ENCODE measurements at places on chromosomes 5 and 9.

DNA sequence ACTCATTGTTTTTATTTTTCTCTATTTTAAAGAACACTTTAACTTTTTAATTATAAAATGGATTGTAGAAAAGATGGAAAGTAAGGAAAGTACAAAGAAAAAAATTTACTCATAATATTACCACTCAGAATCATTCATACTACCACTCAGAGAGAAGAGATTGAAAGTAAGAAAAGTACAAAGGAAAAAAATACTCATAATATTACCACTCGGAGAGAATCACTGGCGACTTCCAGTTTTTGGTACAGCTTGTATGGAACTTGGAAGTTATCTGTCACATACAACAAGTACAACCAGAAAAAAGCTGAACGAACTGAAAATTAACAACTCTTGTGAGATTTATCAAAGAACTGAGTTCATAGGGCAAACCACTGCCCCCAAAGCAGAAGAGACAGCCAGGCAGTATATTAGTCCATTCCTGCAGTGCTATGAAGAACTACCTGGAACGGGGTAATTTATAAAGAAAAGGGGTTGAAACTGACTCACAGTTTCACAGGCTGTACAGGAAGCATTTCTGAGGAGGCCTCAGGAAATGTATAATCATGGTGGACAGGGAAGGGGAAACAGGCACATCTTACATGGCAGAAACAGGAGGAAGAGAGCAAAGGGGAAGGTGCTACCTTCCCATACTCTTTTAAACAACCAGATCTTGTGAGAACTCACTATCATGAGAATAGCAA, 183.9 kb downstream of the SMARCA2 start:
- no peak for DNase-seq

GRCh38 chr9:17165764-17166163, 30.9 kb downstream of the CNTLN start:
- DNase-seq = no peak

DNA sequence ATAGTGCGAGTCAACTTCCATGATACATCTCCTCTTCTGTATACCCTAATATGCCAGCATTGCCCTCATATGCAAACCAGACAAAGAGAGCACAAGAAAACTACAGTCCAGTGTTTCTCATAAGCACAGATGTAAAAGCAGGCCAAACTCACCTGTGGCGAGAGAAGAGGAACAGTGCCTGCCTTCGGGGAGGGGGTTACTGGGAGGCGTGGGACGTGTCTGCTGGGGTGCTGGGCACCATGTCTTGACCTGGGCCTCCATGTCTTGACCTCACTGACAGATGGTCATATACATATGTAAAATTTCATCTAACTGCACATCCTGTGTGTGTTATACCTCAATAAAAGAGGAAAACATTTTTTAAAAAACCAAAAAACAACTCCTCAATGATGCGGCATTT, 159.3 kb upstream of the PPP1R26 start:
- DNase-seq = no peak

GRCh38 chr9:83775932-83776331, 41.6 kb downstream of the GKAP1 start:
- DNase-seq = no peak

GRCh38 chr5:27377626-27378025, 339.2 kb upstream of the CDH9 start:
- no peak for DNase-seq

- DNase-seq = no peak
These were observed 66.0 kb downstream of the AMBP start for GRCh38 chr9:114012126-114012525.

DNA sequence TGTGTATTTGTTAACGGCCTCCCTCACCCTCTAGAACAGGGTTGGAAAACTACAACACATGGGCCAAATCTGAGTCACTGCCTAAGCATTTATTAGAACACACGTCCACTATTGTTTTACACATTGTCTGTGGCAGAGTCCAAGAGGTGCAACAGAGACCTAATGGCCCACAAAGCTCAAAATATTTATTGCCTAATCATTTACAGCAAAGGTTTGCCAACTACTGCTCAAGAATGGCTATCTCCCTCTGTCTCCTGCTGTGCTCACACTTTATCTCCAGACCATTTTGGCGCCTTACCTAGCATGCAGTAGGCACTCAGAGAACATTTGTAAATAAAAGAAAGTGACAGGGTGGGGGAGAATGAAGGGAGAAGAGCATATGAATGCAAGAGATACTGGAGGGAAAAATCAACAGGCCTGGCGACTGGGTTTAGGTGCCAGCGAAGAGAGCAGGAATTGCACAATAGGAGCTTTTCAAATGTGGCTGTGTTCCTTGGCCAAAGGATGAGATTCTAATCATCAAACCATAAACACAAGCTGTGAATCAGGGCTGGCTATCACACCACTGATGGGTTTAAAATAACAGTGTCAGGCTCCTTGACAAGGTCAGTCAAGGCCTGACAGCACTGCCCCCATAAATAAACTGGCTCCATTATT, 80.3 kb downstream of the EPB41L4A start:
- no peak for DNase-seq

DNA sequence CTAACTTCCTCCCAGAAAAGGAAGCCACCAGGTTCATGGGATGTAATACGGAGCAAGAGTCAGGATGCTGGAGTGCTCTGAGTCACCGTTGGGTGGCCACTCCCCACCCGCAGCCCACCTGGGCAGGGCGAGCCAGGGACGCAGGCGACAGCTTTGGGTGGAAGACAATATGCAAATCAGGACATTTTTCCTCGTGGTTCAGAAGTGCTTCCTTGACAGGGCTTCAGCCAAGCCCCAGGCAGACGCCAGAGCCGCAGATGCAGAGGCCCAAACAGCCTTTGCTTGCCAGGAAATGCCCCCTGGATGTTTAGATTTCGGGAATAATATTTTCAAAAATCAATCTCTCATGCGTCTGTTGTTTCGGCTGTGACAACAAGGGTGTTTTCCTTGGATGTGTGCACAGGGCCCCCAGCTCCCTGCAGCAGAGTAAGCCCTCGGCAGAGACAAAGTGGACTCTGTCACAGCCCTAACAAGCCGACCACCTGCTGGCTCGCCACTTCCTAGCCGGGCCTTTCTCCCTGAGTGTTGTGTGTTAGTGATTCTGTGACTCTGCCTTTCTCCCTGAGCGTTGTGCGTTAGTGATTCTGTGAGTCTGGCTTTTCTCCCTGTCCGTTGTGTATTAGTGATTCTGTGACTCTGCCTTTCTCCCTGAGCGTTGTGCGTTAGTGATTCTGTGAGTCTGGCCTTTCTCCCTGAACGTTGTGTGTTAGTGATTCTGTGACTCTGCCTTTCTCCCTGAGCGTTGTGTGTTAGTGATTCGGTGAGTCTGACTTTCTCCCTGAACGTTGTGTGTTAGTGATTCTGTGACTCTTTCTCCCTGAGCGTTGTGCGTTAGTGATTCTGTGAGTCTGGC, 11.8 kb upstream of the SLC9A3 start:
- no peak for DNase-seq

DNA sequence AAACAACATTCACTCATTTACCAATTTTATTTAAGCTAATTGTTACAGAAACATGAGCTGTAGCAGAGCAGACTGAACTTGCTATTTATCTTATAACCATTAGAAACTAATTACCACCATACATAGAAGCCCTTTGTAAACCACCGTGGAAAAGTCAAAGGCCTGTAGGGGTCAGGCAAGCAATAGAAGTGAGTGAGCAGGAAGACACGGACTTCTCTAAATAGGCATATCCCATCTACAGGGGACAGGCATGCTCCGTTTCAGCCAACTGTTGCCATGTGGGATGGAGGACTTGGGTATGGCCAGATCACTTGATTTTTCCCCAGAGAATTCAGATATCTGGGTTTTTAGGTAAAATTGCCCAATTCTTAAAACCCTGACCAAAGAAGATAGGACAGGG, 44.8 kb downstream of the PRRC1 start:
- no peak for DNase-seq

- DNase-seq = no peak
These were observed 67.7 kb upstream of the CCL21 start for GRCh38 chr9:34777666-34778065.

- no peak for DNase-seq
These were observed 12.5 kb upstream of the FOXE1 start for GRCh38 chr9:97840521-97840920.

DNA sequence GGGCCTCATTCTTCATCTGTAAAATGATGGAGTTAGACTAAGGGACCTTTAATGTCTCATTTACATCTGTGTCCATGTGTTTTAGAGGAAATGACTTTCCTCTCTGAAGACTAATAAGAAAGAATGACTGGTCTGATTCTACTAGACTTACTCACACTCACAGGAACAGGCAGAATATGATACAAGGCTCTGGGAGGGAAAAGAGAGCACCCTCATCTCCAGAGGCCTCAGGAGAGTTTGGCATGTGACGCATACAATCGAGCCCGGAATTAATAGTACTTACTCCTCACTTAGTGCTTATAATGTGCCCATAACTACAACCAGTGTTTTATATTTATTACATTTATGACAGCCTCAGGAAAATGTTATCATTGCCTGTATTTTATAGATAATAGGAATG, 608.7 kb downstream of the KCTD16 start:
- DNase-seq = no peak

DNA sequence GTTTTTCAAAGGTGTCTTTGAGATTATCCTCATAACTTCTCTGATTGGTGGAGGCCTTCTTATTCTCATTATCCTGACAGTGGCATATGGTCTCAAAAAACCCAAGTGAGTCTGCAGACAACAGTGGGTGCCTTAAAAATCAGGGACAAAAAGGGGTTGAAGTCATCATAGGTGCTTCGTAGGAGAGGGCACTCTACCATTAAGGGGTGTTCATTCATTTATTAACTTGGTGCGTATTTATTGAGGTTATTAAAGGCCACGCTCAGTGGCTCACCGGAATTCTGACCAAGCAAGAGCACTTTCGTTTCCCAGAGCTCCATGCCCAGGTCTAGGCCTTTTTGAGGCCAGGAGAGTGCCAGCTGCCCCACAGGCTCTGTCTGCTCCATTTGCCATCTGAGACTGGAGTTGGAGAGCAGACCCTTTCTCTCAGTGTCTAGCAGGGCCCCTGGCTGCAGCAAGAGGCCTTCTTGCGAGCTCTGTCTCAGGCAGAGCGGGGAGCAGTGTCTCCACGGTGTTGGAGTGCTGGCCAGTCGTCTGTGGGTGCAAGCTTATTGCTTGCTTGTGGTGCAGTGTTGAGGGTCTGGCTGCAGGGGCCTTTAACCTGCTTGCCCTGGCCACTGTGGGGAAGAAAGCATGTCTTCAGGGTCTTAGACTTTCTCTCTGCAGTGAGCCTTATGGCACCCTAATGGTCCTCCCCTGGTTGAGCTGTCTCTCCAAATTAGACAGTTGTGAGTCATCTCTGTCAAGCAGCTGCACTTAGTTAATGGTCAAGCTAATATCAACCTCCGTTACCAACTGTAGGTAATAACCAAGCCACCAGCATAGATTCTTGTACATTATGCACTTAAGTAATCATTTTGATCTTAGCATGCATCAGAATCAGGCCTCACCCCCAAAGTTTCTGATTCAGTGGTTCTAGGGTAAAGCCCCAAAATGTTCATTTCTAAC, 62.6 kb downstream of the IL31RA start:
- DNase-seq = no peak

DNA sequence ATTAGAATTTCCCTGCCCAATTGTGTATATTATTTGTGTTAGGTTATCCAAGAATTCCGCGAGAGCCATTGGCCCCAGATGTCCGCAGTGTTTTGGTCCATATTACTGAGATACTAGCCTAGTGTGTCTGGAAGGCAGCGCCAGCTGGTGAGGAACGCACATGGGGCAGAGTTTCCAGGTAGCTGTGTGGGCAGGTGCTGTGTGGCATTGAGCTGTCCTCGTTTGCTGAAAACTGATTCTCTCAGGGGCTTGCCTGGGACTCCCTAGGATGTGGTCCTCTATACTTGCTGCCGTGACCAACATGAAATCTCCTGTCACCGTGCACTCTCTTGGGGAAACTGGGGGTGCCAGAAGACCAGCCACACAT, 288.7 kb downstream of the FANCC start:
- DNase-seq = no peak

- no peak for DNase-seq
These were observed 655.7 kb downstream of the BNC2 start for GRCh38 chr9:16214677-16215352.

DNA sequence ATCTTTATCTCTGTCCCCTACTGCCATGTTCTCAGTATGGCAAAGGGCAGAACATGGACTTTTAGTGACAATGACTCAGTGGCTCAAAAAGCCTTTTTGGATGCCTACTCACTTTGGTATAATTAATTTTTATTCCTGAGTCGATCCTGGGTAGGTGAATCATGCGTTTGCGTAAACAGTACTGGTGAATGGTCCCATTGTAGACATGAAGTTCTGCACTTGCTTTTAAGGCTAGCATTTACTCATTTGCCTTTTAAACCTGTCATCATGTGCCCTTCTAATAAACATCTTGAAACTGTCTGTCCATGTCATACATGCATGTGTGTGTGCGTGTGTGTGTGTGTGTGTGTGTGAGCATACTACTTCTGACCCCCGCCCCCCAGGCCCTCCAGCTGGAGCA, 223.0 kb downstream of the AUH start:
- no peak for DNase-seq

GRCh38 chr9:129602598-129603415, 18.1 kb downstream of the C9orf50 start:
- no peak for DNase-seq

GRCh38 chr5:151357097-151357496, 9.7 kb upstream of the SLC36A2 start:
- DNase-seq = no peak

DNA sequence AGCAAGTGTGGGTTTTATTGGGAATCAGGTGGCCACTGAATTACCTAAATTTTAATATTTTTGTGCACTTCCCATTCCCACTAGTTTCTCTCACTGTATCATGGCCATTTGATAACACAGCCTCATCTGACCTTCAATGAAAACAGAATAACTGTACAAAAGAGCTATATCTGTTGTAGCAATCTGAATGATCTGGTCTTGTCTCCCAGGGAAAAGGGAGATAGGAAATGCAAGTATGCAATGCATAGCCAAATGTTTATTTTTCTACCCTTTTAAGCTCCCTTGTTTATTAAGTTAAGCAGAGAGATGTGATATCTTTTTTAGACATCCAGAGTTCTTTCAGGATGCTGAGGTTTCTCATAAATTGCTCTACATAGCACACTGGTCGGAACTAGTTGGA, 288.3 kb upstream of the CLINT1 start:
- DNase-seq = no peak

DNA sequence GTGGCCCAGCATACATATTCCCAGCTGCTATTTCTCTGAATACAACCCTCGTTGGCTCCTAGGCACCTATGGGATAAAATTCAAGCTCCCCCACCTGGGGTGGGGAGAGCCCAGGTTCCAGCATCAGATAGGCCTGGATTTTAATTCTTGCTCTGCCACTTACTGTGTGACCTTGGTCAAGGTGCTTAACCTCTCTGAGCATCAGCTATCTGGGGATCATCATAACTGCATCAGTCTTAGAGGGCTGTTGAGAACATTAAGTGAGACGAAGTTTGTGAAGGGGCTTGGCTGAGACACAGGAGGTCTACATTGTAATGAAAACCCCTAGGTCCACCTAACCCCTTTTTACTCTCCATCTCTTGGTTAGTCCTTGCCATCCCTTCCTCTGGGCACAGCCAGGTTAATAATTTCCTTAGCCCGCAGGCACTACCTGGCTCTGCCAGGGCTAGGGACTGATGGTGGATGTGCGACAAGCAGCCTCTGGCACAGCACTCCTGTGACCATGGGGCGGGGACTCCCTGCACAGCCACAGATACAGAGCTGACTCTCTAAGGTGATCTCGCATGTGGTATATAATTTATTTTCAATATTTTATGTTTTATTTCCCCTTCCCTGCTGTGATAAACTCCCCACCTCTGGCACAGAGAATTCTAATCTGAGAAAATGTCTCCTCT, 68.7 kb downstream of the CRB2 start:
- DNase-seq = no peak

GRCh38 chr5:59874675-59875074, 18.9 kb downstream of the PDE4D start:
- DNase-seq = no peak

- no peak for DNase-seq
These were observed 4.6 kb upstream of the SERINC5 start for GRCh38 chr5:80260461-80260860.
